ENCODE measurements at places on chromosomes 12 and 14.

- no peak for DNase-seq
Observed at GRCh38 chr14:24681056-24681455, 47.1 kb upstream of the GZMB start.

DNA sequence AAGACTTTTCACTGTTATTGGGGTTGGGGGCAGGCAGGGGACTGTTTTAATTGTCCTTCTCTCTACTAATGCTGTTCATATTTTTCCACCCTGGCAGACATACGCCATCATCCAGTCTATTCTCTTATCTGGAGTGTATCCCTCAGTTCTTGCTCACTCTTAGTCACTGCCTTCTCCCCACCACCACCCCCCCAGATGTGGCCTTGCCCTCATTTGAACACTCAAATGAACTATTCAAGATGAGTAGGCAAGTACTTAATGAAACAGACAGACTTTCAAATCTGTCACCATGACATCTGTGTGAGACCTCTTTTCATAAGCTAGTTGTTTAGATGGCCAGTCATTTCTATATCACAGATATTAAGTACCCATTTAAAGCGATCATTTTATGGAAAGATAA lies 10.1 kb downstream of the NUDT4 start:
- no peak for DNase-seq

GRCh38 chr12:80756875-80757274 lies 40.2 kb downstream of the MYF5 start:
- no peak for DNase-seq

DNA sequence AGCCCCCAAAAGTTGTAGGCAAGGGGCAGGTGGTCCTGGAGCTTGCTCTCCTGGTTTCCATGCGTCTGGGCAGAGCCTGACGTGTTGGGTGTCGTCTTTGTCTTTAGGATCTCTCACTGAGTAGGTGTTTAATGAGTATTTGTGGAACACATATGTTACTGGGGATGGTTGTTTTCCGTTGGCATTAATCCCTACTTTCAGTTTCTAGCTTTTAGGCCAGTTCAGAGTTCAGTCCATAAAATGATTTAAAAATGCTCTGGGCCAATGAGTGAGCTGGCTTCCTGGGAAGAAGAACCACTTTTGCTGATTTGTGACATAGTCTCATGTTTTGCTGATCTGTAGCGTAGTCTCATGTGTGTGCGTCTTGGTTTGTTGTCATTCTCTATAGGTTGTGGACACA lies 10.9 kb downstream of the AACS start:
- DNase-seq: no peak

DNA sequence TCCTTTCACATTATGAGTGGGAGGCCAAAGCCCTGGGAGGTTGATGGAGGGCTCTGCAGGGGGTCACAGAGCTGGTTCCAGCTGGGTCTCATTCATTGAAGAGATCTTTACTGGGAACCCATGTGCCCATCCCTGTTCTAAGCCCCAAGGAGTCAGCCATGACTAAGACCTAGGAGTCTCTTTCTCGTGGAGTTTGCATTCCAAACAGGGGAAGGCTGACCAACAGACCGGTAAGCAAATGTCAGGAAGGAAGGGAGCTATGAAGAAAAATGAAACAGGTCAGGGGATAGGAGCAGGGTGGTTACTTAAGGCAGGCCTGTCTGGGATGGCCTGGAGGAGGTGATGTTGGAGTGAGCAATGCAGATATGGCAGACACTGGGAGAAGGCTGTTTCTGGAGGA lies 31.5 kb downstream of the SYNDIG1L start:
- no peak for DNase-seq

GRCh38 chr12:19740472-19741131 lies 301.3 kb downstream of the AEBP2 start:
- DNase-seq: no peak

- no peak for DNase-seq
Observed at GRCh38 chr14:44935155-44935554, 26.6 kb downstream of the KLHL28 start.

- DNase-seq: no peak
Observed at GRCh38 chr14:25113394-25113793, 63.4 kb upstream of the STXBP6 start.

- DNase-seq: no peak
Observed at GRCh38 chr14:71319666-71320065, 412.4 kb downstream of the PCNX1 start.

DNA sequence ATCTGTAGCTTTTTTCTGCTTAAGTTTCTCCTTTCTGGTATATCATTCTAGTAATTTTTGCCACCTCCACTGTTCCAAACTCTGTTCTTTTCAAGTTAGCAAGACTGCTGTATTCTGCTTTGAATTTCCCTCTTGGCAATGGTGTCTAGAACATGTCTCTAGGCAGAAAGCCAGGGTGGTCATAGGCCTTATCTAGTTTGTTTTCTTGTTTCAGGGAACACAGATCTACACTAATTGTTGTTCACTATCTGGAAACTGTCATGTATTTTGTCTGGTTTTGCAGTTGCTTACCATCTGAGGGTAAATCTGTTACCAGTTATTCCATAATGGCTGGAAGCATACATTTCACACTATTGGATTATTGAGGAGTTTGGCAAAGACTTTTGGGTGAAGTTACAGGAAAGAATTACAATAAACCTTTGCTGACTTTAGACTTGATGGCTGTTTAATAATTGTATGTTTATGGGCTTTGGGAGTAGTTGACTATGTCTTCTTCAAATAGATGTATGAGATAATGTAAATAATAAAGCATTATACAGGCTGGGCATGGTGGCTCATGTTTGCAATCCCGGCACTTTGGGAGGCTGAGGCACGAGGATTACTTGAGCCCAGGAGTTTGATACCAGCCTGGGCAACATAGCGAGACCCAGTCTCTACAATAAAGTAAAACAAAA lies 41.4 kb downstream of the FUT8 start:
- DNase-seq: no peak

GRCh38 chr12:2844786-2845185 lies 10.0 kb upstream of the NRIP2 start:
- DNase-seq: no peak

GRCh38 chr12:70482764-70483163 lies 116.7 kb downstream of the KCNMB4 start:
- no peak for DNase-seq

DNA sequence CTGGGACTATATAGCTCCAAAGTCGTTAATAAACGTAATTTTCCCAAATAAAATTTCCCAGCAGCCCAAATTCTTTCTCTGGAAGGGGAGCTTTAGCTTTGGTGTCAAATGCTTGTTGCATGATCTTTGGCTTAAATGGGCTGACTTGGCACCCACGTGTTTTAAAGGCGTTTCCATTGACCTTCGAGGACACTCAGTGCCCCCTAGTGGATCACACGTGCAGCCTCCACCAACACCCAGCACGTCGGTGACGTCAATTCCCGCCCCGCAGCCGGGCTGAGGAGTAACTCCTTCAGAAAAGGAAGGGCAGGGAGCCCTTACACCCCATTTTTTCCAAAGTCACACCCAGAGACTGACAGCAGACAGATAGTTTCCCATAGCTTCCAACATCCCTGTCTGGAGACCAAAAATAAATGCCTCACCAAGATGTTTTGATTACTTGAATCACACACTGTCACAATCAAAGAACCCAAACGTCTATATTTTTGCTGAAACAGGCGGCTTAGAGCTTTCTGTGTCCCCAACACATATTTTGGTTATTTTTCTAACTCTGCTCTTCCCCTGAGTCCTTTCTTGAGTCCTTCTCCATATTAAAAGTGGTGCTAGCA lies 707.9 kb downstream of the AACS start:
- no peak for DNase-seq

- DNase-seq: no peak
Observed at GRCh38 chr12:125194163-125194773, 129.0 kb downstream of the AACS start.

- no peak for DNase-seq
Observed at GRCh38 chr12:27539191-27539631, 15.2 kb downstream of the PPFIBP1 start.

DNA sequence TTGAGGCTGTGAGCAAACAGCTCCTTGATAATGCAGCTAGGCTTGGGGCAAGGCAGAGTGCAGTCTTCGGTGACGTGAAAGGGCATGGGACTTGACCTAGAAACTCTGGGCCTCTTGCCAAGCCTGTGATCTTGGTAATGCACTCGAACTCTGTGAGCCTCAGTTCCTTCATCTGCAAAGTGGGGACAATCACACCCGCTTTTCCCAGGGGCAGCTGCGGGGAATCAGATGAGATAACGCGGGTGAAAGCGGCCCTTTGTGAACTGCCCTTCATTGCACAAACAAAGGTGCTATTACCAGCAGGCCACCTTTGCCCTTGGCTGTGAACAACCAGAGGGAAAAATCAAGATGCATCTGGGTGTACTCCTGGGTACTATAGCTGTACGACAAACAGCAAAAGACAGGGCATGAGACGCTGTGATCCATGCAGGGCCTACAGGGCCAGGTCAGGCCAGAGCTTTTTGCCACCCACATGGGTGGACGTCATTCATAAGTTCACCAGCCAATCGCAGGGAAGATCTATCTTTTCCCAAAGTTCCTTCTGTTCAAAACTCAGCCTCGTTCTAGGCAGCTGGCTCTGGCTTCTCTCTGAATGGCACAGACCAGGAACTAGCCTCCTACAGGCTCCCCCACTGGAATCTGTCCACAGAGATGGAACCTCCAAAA lies 3.2 kb downstream of the MSI1 start:
- no peak for DNase-seq

DNA sequence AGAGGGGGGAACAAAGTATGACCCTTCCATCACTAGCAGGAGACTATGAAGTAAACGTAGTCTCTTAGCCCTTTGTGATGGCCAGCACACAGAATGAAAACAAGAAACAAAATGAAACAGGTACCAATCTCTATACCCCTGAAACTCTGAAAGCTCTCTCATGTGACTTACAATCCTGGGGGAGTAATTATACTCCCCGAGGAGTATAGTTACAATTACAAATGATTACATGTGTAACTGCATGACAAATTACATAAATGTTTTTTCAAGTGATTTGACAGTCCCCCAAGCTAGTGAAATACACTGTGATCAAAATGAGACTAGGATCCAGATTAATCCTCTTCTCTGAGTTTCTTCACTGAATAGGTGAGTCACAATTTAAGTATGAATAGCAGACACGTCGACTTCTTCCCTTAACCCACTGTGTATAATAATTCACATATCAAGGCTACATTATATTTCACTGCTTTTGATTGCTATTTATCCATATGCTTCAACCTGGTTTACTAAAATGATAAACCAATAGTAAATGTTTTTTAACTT lies 74.0 kb downstream of the SPTSSA start:
- no peak for DNase-seq

- DNase-seq: no peak
Observed at GRCh38 chr12:21539797-21540196, 13.7 kb downstream of the SPX start.

DNA sequence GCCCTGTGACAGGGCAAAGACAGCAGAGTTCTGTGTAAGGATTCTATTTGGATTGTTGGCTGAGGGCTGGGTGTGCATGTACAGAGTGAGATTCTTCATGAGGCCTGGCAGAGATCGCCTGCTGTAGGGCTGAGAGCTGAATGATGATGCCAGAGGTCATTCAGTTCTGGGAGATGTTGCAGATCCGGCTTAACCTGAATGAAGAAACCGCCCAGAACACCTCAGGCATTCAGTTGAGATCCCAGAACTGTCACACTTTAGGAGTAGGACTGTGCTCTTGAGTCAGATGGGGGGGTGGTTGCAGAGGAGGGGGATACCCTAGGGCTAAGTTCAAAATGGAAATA lies 5.8 kb upstream of the EVL start:
- DNase-seq: no peak

DNA sequence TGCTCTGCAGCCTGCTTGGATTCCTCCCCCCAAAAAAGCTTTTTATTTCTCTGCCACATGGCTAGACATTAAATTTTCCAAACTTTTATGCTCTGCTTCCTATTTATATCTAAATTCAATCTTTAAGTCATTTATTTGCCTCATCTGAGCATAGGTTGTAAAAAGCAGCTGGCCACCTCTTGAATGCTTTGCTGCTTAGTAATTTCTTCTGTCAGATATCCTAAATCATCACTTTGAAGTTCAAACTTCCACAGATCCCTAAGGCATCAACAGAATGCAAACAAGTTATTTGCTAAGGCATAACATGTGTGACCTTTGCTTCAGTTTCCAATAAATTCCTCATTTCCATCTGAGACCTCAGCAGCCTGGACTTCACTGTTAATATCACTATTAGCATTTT lies 209.6 kb downstream of the FSCB start:
- DNase-seq: no peak

- DNase-seq: no peak
Observed at GRCh38 chr14:104863923-104864266, 1.2 kb upstream of the CEP170B start.

GRCh38 chr14:103386713-103387329 lies 1.6 kb downstream of the MARK3 start:
- DNase-seq: no peak

- DNase-seq: no peak
Observed at GRCh38 chr12:54421175-54421878, 2.3 kb upstream of the ITGA5 start.

DNA sequence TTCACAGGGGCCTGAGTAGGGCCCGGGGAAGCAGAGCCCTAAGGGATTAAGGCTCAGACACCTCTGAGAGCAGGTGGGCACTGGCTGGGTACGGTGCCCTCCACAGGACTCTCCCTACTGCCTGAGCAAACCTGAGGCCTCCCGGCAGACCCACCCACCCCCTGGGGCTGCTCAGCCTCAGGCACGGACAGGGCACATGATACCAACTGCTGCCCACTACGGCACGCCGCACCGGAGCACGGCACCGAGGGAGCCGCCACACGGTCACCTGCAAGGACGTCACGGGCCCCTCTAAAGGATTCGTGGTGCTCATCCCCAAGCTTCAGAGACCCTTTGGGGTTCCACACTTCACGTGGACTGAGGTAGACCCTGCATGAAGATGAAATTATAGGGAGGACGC lies 7.1 kb downstream of the LTBR start:
- no peak for DNase-seq

GRCh38 chr14:99937475-99938244 lies 127.6 kb upstream of the EVL start:
- DNase-seq: no peak

- DNase-seq: no peak
Observed at GRCh38 chr12:4287325-4288211, 14.0 kb downstream of the CCND2 start.

DNA sequence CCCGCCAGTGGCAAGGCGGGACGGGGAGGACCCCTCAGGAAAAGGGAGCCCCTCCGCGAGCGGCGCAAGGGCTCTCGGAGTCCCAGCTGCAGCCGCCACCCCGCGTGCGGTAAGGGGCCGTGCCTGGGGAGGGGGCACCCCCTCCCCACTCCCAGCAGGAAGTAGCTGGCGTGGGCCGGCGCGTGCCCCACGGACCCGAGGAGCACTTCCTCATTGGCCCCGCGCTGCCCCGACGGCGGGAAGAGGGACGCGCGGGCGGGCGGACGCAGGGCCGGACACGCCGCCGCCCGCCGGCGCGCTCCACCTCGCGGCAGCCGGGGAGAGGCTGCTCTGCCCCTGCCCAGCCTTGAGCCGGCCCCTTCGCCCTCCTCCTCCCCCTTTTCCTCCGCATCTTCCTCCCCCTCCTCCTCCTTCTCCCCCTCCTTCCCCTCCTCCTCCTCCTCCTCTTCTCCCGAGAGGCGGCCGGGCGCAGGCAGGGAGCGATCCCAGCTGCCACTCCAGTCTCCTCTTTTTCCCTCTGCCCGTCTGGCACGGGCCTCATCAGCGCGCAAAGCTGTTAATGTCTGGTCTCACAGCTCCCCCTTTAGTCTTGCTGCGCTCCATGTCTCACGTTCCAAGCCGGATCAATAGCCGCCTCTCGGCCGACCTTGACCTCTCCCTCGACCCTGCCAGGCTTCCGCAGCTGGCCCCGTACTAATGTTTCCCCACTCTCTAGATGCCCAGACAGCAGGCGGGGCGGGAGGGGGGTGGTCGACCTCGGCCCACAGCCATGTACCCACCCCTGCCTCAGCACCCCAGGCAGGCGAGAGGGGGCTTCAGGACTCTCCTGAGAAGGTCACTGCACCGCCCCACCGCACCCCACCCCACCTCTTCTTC lies 2.6 kb upstream of the BCL11B start:
- no peak for DNase-seq
